ENCODE measurements at places on chromosomes 16 and 17. TPM values are rescaled to one million over a fixed set of nuclear protein-coding genes. Genes with fewer than 3 reads are reported as not detected.

DNA sequence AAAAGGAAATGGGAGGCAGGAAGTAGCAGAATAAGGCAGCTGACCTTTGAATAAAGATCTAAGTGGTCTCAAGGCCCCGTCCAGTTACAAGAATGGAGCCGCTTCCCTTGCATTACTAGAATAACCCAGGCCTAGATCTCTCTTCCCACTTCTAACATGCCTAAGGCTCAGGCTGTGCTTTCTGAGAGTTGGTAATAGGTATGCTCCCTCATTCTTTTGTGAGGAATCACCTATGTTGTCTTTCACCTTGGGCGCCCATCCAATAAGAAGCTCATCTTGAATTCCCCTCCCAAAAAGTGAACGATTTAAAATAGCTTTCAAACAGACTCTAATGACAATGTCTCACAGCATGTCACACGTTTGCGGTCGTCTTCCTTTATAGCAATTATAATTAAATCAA is 101.2 kb downstream of the KCNJ2 start:
- no peak for DNase-seq

- no peak for DNase-seq
These were observed 16.3 kb downstream of the ITGAD start for GRCh38 chr16:31409433-31409832.

GRCh38 chr16:77306075-77306474 is 106.9 kb downstream of the SYCE1L start:
- DNase-seq, result no peak

DNA sequence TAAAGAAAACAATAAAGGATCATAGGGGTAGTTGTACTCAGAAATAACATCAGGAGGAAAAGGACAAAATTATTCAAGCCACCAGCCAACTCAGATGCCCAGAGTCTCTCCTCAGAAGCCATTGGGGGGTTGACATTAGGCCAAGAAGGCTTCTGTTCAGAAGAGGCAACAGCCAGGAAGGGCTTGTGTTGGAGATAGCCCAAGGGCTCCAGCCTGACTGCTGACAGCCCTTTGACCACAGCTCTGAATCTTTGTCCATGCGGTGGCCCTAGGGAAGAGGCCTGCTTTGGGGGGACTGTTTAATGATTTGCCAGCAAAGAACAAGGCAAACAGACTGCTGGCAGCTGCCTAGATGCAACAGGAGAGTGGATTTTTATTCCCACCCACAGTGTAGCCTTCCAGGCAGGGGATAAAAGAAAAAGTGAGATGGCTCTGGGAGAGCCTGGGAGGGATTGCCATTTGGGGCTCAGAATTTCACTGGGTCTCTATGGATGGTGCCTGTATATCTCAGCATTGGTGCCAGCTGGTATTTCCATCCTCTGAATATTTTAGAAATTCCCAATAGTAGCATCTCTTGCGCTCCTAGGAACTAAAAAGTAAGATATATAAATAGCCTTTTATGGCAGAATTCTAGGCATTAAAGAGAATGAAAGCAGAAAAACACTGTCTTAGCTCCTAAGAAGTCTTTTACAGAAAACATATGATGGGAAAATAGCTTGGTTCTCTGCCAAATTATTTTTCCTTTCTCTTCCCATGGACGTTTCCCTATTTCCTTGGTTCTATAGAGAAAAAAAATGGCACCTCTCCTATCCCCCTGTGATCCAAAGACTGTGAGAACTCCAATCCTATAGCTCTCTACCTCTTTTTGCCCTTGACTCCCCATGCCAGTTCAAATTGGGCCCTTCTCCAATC is 29.4 kb upstream of the SUPT4H1 start:
- no peak for DNase-seq

GRCh38 chr16:84467256-84467655 is 37.2 kb downstream of the MEAK7 start:
- no peak for DNase-seq

- no peak for DNase-seq
These were observed 210.6 kb downstream of the HAPSTR1 start for GRCh38 chr16:9302072-9302471.

GRCh38 chr17:78226055-78226758 is 5.2 kb upstream of the TMEM235 start:
- DNase-seq, result no peak

GRCh38 chr17:5672141-5672540 is 87.8 kb upstream of the NLRP1 start:
- DNase-seq, result no peak

GRCh38 chr16:82440336-82440735 is 186.4 kb upstream of the CDH13 start:
- DNase-seq, result no peak

GRCh38 chr16:69017036-69017783 is 88.2 kb upstream of the HAS3 start:
- peak; percentile 34 for DNase-seq

GRCh38 chr17:81527591-81528383 is at the start of gene FSCN2:
Gene FSCN2 (plus strand): TSS chr17:81528377. CDS start chr17:81528532, 155 bp downstream.
- no peak for DNase-seq

GRCh38 chr16:17565605-17566004 is 94.8 kb upstream of the XYLT1 start:
- DNase-seq, result no peak

GRCh38 chr16:17365591-17366298 is 105.0 kb downstream of the XYLT1 start:
- no peak for DNase-seq

DNA sequence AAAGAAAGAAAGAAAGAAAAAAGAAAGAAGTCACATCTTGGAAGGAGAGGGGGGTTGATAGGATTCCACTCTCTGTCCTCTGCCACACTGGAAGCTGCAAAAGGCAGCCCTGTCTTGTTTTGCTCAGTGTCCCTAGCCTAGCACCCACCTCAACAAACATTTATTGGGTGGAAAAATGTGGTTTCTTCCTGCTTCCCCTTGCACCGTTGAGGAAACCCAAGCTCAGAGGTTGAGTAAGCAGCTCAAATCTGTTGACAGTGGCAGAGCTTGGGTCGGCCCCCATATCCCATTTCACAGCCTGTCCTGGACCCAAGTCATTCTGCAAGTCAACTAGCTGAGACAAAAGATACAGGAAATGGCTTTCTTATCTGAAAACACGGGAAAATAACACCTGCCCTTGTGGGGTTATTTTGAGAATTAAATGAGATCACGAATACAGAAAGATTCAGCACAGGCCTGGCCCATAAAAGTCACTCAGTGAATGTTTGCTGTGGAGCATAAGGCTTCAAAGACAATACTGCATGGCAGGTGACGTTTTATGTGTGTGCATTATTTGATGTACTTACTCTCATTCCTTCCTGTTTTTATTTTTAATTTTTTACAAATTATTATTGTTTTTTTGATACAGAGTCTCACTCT is 63.6 kb downstream of the SCNN1B start:
- DNase-seq, result no peak

- DNase-seq, result no peak
These were observed 1.2 kb upstream of the ABCA3 start for GRCh38 chr16:2341456-2342447.

ADAD2 gene
- not detected for total RNA-seq

LGALS9B gene
- not detected for total RNA-seq

TP53TG3 gene
- not detected for total RNA-seq

PRSS21 gene
- total RNA-seq, result not detected

WSB1 gene
- total RNA-seq, result 113 TPM

MAPT gene
- 8.0 TPM for total RNA-seq

SCIMP gene
- 4.0 TPM for total RNA-seq

GPS1 gene
- total RNA-seq, result 100 TPM

EIF4A3 gene
- 61.0 TPM for total RNA-seq

LRRC46 gene
- not detected for total RNA-seq

All from esophagus muscularis mucosa (tissue), 4 donors.